CD4-positive, alpha-beta memory T cell (primary cell): ENCODE measurements at places on chromosomes 7 and 10.

- no peak for DNase-seq
Observed at GRCh38 chr7:69373171-69374043, 224.9 kb upstream of the AUTS2 start.

GRCh38 chr7:553636-554111 lies 34.0 kb upstream of the PDGFA start:
- DNase-seq: no peak

DNA sequence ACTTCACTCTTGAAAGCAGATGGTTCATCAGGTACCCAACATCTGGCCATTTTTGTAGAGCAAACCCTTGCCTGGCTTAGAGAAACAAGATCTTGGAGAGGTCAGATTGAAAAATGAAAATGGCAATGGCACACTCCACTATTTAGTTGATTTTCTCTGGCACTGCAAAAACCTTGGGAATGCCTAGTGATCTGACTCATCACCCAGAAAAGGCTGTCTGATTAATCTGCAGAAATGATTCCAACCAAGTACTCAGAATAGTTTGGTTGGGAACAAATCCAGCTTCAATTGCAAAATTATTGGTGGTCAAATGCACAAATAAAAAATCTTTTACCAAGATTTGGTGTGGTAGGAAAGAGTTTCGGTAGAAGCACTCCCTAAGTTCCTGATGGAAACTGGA lies 351.2 kb downstream of the PHTF2 start:
- DNase-seq: no peak

DNA sequence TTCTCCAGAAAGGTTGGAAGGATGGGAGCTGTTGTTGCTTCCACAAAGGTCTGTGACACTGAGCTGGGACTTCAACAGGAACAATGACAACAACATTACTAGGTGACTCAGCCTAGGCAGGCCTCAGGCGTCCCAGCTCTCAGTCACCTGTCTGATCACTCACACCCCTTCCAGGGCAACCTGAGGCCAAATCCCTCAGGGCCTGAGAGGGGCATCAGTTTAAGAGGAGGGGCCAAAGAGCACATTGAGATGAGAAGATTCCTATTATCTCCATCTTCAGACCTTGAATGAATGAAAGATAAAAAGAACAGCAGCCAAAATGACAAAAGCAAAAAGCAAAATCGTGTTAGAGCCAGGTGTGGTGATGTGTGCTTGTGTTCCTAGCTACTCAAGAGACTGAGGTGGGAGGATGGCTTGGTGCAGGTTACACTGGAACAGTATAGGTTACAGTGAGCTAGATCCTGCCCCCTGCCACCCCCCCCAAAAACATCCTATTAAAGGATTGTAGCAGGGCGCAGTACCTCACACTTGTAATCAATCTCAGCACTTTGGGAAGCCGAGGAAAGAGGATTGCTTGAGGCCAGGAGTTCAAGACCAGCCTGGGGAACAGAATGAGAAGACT lies at the start of gene ATG9B:
ATG9B (minus strand) TSS at position 60 of the 622 bp plus-strand sequence. CDS start 71 bp downstream, outside the sequence.
- no peak for DNase-seq

DNA sequence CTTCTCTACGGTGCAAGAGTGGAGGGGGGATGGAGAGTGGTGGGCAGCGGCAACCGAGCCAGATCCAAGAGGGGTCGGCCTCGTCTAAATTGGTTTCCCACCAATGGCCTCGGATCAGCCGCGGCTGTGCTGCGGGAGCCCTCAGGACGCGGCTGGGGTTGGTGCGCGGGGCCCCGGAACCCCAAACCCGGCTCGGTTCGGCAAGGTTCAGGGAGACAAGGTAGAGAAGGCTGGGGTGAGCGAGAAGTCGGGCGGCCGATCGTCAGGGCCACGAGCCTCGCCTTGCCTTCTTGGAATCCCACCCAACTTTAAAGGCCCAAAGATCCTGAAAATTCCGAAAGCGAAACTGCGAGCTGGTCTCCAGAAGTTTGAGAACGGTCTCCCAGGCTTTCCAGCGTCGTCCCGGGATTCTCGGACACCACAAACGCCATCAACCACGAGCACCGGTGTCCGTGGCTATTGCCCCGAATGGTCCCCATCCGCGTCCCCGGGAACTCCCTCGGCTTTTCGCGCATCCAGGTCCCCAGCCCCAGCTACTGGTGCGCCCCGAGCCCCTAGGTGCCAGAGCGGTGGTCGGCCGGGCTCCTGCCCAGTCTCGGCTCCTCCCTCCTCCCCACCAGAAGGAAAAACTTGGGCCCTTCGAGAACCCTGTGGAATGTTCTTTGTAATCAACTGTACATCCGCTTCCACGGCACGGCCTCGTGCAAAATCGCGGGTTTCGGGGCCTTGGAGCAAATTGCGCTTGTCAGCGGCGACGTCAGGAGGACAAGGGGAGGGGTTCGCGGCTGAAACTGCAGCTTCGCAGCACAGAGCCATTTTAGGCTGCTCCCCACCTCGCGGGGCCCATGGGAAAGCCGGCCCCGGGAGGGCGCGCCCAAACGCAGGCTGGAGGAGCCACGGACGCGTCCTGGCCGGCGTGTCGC lies 3.2 kb downstream of the SFMBT2 start:
- peak; percentile 43 for DNase-seq

GRCh38 chr7:1548438-1548831 lies 7.6 kb downstream of the TMEM184A start:
- peak; percentile 43 for DNase-seq

DNA sequence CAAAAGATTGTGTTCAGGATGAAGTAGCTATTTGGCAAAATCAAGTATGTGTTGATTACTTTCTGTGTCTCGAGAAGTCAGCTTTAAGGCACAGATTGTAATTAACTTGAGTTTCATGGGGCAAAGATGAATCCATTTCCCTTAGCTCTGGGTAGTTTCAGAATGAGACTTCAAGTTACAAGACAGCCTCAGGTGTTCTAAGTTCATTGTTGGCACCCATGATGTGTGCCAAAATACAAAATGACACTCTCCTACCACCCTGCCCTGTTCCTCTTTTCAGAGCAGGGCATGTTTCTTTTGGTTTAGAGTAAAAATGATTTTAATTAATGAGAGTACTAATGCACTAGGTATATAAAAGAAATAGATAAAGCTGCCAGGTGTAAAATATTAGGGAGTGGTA lies 797.6 kb upstream of the POT1 start:
- no peak for DNase-seq

DNA sequence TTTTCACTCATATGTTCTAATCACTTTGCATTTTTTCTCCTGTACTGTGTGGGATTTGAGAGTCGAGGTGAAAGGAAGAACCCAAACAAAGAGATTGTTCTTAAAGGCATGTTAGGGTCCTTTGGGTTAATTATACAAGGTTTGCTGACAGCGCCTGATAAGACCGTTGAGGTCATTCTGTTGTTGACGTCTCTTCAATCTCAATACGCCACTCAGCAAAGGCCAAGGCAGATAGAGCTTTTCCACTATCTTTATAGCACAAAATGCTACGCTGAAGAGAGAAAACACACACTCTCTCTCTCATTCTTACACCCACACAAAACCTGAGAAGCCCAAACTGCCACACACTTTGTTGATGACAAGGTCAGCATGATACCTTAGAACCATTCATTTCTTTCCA lies 228.7 kb downstream of the CNTNAP2 start:
- DNase-seq: no peak

DNA sequence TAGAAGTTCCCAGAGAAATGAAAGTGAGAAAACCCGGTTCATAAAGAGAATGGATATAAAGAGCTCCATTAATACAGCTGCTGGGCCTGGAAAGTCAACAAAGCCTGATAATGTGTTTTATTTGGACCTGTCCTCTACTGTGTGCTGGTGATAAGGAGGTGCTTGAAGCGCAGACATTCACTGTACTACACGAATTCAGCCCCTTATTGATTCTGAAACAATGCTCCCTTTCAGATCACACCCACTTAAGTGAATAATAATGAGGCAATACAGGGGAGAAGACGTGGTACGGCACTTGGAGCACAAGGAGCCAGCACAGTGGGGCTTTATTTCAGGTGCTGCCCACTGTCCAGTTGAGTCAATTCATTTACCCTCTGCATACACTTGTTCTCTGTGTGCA lies 260.8 kb downstream of the FGFR2 start:
- DNase-seq: no peak

DNA sequence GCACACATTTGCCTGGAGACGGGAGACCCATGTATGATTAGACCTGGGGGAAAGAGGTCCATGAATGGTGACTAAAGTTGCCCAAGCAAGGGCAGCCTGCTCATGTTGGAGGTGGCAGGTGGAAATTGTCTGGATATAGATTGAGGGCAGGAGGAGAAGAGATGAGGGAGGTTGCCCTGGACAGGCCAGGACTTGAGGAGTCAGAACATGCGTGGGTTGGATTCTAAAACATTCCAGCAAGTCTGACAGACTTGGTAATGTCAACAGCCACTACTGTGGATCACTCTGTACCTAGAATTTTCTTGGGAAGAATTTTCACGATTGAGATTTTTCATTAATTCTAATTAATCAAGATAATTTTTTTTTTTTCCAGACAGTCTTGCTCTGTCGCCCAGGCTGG lies 19.1 kb upstream of the SVOPL start:
- DNase-seq: no peak

- no peak for DNase-seq
Observed at GRCh38 chr7:117048882-117049281, 95.6 kb downstream of the ST7 start.

DNA sequence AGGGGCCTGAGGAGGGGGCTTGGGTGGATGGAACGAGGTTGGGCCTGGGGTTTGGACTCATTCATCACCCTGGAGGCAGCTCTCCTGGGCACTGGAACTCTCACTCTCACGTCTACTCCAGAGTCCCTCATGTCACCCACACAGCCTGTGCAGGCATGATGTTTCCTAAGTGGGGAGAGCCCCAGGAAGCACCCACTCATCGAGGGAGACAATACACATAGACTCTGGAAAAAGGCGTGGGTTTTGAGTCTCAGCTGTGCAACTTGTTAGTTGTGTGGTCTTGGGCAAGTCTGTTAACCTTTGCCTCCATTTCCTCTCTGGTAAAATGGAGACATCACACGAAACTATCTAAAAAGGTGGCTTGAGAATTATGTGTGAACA lies 25.9 kb upstream of the RBM20 start:
- no peak for DNase-seq

- DNase-seq: no peak
Observed at GRCh38 chr7:47332681-47333553, 249.0 kb downstream of the TNS3 start.

GRCh38 chr7:13641714-13642113 lies 347.8 kb downstream of the ETV1 start:
- no peak for DNase-seq

DNA sequence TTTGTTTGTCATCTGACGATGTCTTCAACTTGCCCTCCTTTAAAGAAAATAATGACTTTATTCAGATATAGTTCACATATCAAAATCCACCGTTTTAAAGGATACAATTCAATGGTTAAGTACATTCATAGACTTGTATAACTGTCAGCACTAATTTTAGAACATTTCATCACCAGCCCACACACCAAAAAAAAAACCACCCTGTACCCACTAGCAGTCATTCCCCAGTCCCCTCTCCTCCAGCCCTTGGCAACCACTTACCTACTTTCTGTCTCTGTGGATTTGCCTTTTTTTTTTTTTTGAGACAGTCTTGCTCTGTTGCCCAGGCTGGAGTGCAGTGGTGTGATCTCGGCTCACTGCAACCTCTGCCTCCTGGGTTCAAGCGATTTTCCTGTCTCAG lies 5.3 kb upstream of the HILPDA start:
- no peak for DNase-seq

DNA sequence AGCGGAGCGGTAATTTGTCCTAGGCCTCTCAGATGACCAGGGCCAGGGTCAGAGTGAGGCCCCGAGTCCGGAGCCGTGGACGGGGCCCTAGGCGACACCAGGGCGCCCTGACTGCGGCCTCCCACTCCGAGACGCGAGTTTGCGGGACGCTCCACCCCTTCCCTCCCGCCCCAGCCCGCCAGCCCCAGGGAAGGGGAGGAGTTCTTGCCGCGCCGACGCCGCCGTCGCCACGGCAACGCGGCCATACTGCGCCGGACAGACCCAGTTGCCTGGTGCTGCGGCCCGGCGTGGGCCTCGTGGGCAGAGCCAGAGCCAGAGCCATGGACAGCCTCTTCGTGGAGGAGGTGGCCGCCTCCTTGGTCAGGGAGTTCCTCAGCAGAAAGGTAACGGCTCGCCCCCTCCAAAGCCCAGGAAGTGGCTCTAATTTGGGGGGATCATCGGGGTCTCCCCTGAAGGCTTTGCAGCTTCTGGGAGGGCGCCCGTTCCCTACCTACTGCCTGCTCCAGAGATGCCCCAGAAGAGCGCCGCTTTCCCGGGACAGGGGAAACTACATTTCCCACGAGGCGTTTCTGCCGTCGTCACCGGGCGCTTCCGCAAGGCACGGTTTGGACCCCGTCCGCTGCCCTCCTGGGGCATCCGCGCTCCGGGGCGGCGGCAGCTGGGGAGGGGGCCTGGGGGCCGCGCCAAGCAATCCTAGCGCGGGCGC lies at the start of gene MINDY4:
MINDY4 (plus strand) TSS at position 244 of the 706 bp plus-strand sequence; CDS start at position 321, 77 bp downstream.
- peak; percentile 60 for DNase-seq

- no peak for DNase-seq
Observed at GRCh38 chr7:117269417-117269816, 53.4 kb downstream of the WNT2 start.

GRCh38 chr7:105712877-105713276 lies 131.6 kb upstream of the EFCAB10 start:
- no peak for DNase-seq

DNA sequence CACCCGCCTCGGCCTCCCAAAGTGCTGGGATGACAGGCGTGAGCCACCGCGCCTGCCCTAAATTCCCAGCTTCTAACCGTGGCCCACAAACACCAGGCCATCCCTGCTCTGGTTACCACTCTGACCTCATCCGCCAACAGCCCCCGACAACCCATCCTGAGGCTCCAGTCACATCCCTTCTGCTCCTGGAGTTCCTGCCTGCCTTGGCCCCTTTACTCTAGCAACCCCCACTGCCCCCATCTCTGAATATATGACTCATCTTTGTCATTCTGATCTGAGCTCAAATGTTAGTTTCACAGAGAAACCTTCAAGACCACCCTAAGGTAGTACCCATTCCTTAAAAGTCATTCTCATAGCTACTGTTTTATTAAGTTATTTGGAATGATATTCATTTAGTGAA lies 26.6 kb downstream of the RHEB start:
- DNase-seq: no peak

DNA sequence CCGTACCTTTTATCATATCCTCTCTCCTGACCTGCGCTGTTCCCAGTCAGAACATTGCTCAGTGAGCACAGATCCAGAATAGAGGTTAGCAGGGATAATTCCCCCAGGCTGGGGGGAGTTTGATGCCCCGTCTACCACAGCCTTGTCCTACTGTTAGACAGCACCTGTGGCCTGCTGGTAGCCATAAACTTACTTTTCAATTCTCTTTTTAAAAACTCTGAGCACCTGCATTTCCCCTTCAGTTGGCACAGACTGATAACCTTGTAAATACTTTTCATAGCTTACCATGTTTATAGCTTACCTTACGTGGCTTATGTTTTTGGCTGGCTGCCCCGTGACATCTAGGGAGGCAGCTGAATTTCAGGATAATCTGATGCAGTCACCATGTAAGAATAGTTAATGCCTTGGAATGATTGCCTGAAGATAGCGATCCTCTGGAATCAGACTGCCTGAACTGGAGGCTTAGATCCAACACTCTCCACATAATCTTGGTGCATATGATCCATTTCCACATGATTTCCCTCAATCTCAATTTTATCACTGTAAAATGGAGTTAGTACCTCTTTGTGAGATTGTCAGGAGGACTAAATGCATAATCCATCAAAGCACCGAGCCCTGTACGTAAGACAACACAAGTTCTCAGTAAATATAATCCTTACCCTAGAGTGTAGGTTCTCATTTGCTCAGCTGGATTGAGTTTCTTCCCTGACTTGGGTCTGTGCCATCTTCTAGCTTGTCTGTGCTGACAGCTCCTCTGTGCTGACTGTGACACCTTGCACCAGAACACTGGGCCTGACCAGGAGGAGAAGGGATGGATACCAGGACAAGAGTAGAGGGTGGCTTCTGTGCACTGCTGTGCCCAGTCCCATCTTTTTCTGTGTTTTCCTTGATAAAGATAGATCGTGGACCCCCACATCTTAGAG lies 111.7 kb upstream of the GJD4 start:
- DNase-seq: peak; percentile 37
